Inflammatory macrophage treated with lipopolysaccharide for 1 hour (primary cell): ENCODE measurements at places on chromosomes 16 and 17.

DNA sequence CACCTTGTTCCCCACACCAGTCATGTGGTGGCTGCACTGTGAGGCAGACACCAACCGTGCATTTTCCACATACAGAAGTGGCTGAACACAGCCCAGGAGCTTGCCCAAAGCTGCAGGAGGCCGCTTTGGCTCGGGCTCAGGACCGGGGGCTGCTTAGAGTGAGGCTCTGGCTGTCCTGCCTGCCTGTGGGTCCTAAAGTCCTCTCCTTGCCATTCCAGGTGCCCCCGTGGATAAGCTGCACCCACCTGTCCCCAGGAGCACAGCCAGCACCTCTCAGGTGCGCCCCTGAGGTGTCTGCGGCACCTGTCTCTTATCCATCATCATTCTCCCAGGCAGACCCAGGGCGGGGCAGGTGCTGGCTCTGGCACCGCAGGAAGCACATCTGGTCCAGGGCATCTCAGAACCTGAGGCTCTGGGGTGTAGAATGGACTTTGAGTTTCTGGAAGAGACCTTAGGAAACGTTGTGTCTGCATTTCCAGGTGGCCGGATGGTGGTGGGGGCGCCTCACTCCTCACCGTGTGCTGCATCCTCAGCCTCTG, 180.5 kb upstream of the ZNF469 start:
- no peak for DNase-seq

DNA sequence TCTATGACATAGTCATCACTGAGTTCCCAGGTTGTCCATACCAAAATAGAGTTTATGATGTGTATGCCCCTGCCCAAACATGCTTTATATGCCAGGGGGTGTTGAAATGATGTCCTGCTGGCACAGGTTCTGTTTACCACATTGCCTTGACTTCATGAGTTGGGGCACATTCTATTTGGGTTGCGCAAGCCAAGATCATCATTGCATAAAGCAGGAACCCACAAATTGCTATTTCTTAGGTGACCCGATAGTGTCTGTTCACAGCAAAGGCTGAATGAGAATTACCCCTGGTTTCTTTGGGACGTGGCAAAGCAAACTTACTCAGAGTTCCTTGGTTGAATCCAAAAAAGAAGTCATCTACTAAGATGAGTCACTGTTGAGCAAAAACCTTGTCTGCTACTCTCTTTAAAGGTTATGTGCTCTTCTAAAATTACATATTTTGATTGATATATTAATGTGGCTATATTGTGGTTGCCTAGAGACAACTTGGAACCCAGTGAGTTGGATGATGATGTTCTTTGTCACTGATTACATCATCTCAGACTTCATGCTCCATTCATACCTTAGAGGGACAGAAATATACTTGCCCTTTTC, 912.6 kb upstream of the SOX9 start:
- DNase-seq: no peak

GRCh38 chr17:79215631-79216030, 141.0 kb downstream of the ENGASE start:
- no peak for DNase-seq

DNA sequence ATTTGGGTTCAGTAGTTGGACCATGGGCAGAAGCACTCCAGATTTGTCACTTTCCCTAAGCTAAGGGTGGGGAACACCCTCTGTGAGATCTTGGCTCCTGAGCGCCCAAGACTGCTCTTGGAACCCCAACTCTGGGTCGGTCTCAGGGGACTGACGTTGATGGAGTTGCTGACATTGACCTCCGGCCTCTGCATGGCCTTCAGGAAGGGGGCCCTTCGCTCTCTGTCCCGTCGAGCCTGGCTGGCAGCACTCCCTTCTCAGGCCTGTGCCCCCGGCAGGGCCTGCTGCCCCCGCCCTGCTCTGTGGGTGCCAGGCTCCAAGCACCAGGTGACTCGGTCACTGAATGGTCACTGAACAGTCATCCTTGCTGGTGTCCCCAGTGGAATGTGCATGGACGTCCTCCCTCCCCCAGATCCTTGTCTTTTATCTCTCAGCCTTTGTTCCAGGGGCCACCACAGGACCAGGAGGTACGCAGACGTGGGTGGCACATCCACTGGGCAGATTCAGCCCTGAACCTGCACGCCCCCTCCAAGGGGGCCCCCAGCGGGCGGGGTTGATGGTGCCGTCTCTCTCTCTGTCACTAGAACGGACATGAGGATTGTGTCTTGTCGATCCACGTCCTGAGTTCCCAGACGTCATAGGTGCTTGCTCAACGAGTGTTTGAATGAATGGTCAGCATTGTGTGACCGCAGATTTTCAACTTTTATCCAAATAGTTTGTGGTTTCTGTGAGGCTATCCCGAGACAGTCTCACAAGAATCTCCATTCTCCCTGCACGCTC, 314.5 kb downstream of the SEC14L1 start:
- no peak for DNase-seq

DNA sequence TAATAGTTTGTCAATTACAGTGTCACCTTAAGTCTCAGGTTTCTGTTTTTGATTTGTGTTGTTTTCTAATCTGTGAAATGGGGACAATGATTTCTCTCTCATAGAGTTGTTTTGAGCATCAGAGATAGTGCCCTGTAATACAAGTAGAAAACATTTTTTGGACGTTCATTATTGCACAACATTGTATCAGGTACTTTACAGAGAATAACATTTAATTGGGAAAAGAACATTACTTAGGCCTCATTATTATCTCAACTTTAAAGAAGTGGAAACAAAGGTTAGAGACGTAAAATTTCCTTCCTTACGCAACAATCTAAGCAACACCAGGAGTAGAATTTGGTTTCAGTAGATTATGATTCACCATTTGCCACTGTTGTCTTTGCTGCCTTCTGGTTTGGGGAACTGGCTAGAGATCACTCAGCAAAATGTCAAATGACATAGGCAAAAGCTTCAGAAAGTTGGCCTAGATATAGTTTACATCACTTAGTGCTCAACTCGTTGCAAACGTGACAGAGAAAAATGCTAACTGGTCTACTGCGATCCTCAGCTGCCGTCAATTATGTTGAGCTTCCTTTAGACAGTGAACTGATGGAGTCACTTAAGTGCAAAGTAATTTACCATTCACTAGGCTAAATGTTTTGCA, 1026.8 kb downstream of the CDH11 start:
- no peak for DNase-seq

- DNase-seq: peak; percentile 9
These were observed 9.4 kb upstream of the GCGR start for GRCh38 chr17:81794509-81794908.

DNA sequence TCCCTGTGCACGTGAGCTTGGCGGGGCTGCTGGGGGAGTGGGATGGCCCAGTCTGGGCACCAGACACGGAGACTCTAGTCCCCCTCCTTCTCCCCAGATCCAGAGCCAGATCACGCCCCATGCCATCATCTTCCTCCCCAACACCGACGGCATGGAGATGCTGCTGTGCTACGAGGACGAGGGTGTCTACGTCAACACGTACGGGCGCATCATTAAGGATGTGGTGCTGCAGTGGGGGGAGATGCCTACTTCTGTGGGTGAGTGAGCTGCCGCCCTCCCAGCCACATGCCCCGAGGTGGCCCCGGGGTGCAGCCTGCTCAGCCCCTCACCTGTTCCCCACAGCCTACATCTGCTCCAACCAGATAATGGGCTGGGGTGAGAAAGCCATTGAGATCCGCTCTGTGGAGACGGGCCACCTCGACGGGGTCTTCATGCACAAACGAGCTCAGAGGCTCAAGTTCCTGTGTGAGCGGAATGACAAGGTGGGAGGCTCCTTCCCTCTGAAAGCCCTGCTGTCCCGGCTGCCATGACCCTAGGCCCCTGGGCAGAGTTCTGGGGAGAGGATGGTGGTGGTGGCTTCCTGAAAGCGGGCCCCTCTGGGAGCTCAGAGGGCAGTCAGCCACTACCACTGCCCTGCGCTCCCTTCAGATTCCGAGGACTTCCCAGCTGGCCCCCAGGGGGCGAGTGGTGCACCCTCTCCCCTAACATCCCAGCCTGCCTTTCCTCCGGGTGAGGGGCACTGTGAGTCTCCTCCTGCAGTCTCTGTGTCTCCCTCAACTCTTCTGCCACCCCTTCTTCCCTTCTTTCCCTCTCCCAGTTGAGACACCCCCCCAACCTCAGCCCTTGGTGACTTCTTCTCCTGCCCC, 2.8 kb upstream of the C17orf107 start:
- DNase-seq: no peak

GRCh38 chr16:80150978-80151721, 389.6 kb upstream of the DYNLRB2 start:
- DNase-seq: no peak

DNA sequence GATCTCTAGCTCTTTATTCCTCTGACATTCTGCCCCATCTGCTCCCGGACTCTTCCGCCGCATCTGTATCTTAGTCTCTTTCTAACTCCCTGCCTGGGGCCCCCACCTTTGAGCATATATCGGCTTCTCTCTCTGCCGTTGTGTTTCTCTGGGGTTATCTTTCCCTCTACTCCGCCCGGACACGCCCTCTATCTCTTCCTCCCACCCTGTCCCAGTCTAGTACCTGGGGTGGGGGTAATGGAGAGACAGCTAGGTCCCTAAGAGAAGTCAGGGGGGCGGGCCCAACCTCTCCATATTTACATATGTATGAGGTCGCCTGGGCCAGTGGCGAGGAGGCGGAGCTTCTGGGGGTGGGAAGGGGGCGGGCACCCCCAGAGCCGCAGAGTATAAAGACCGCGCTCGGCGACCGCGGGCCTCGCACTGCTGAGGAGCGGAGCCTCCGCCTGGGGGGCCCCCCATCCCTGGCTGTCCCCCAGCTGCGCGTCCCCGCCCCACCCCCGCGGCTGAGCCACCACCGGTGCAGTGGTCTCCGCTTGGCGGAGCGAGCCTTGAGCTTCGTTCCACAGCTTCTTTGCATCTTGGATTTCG, at the start of gene ATP1B2:
Gene ATP1B2 (plus strand): TSS at position 418 of the 588 bp plus-strand sequence. CDS start 593 bp downstream, outside the sequence.
- peak; percentile 63 for DNase-seq

GRCh38 chr17:50582741-50583140, 22.2 kb downstream of the CACNA1G start:
- DNase-seq: no peak

GRCh38 chr17:15412606-15413005, 54.8 kb downstream of the CDRT4 start:
- no peak for DNase-seq

DNA sequence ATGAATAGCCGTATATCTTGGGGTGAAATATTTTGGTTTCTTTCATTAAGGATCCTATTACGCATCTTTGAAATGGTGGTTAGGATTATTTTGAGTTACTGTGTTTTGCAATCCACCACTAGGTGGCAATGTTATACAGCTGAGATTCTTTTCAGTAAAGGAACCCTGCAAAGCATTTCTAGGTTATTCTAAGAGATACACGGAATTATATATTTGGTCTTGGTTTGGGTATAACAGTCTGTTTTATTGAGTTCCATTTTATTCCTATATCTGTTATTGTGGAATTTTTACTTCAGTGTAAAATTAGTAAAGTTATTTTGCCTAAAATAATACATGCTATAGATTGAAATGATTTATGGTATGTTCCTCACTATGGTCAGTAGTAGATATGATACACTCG, 62.9 kb upstream of the CPHXL start:
- DNase-seq: peak; percentile 80

DNA sequence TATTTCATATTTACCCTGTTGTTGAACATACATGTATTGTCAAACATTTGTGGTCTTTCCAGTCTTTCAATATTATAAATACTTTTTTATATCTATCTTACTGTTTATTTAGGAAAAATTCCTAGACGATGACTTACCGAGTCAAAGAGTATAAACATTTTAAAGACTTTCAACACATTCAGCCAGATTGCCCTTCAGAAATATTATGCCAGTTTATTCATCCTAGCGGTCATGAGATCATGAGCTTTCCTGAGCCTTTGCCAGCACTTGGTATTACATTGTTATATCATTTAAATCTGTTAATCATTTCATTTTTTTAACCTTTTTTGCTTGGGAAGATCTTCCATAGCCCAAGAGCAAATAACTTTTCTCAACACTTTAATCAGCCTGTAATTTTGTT, 197.4 kb downstream of the SPECC1 start:
- DNase-seq: no peak

GRCh38 chr17:82457073-82457928, 1.2 kb upstream of the NARF start:
- peak; percentile 84 for DNase-seq

DNA sequence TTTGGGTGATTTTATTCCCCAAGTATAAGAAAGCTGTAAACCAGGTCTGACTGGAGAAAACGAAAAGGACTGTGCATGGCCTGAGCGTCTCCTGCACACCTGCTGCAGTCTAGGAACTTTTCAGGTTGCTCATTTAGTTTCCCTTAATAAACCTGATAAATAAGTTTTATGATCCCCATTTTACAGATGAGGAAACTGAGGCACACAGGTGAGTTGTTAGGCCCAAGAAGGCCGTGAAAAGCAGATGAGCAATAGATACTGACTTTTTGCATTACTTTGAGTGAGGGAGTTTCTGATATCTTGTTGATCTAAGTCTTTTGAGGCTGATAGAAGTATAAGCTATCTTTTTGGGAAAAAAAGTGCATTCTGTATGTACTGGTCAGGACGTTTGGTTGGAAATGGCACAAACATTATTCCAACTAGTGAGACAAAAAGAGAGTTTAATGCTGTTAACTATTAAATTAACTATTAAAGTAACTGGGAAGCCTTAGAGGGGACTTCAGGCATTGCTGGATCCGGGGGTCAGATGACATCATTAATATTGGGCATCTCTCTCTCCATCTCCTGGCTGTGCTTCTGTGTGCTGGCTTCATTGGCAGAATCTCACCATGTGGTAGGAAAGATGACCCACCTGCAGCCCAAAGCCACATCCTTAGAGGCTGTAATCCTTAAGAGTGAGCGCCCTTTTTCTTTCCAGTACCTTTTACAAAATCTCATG, 163.4 kb downstream of the CMIP start:
- DNase-seq: no peak

GRCh38 chr17:46794318-46794717, 24.2 kb downstream of the WNT3 start:
- DNase-seq: no peak

GRCh38 chr16:85412911-85413520, 200.1 kb upstream of the GSE1 start:
- DNase-seq: no peak

DNA sequence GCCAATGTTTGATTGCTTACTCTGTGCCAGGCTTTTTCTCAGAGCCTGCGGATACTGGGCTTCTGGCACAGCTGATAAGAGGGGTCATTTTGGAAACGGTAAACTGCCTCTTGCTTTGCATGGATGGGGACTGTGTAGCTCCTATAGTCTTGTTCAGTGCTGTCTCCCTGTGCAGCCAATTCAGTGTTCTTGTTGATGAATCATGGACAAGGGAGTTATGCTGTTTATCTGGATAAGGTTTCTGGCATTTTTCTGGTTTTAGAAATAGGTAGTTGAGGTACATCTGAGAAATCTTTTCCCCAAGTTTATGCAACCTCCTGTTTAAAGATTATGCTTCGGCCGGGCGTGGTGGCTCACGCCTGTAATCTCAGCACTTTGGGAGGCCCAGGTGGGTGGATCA, 16.7 kb upstream of the TANGO6 start:
- no peak for DNase-seq

- no peak for DNase-seq
These were observed at the start of gene ZFPM1 for GRCh38 chr16:88453217-88453531. ZFPM1 (plus strand) TSS chr16:88453280; CDS start chr16:88453639, 359 bp downstream.
